Pancreas (tissue), 10 donors: ENCODE measurements at places on chromosomes 2 and 18. TPM values are rescaled to one million over a fixed set of nuclear protein-coding genes. Genes with fewer than 3 reads are reported as not detected.

Gene ZAP70
- 2.5 TPM for polyA plus RNA-seq

Gene NR4A2
- 4.8 TPM for polyA plus RNA-seq

Gene IMP4
- 84.7 TPM for polyA plus RNA-seq

Gene CREG2
- 0.05 TPM for polyA plus RNA-seq

Gene VWC2L
- not detected for polyA plus RNA-seq
